ENCODE measurements at places on chromosomes 1 and 21.

- no peak for DNase-seq
Observed at GRCh38 chr1:69994241-69994640, 211.1 kb downstream of the LRRC40 start.

DNA sequence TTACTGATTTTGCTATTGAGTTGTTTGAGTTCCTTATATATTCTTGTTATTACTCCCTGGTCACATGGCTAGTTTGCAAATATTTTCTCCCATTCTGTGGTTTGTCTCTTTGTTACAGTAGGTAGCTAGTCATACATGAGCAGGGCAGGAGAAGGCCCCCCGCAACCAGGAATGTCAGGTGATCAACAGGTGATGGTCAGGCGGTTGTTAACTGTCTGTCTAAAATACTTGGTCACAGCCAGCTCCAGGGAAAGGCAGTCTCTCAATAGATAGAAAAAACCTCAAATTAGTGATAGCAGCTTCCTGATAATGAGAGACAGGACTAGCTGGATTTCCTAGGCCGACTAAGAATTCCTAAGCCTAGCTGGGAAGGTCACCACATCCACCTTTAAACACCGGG, 217.9 kb downstream of the RHOU start:
- no peak for DNase-seq

GRCh38 chr1:108719656-108720435, 7.1 kb downstream of the FNDC7 start:
- no peak for DNase-seq

GRCh38 chr1:119080586-119080985, 59.9 kb downstream of the WARS2 start:
- no peak for DNase-seq

- DNase-seq: no peak
Observed at GRCh38 chr1:225651376-225651871, 1.5 kb downstream of the ENAH start.

DNA sequence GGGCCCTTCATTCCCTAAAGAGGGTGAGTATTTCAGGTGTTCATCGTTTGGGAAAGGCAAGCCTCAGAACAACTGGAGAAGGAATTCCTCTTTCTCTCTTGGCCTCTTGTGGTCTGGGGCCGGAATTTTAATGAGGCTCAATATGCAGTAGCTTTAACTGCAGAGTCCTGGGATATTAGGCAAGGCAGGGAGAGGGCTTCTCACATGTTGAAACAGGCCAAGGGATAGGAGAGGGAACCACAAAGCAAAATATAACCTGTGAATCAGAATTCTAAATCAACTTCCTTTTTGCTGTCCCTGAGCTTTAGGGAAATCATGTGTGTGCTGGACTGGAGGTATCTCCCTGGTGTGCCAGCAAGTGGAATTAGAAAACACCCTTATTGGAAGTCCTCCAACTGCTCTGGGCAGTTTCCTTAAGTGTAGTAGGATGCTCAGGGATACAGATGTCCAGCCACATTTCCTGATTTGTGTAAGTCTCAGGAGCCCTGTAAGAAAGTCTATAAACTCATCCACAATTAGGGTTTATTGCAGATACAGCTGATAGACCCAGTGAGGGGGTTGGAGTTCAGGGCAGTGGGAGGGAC, 215.8 kb upstream of the ZRANB2 start:
- no peak for DNase-seq

- no peak for DNase-seq
Observed at GRCh38 chr1:228004856-228005462, 1.8 kb upstream of the WNT3A start.

GRCh38 chr1:100131623-100132022, 1.1 kb downstream of the SASS6 start:
- no peak for DNase-seq

DNA sequence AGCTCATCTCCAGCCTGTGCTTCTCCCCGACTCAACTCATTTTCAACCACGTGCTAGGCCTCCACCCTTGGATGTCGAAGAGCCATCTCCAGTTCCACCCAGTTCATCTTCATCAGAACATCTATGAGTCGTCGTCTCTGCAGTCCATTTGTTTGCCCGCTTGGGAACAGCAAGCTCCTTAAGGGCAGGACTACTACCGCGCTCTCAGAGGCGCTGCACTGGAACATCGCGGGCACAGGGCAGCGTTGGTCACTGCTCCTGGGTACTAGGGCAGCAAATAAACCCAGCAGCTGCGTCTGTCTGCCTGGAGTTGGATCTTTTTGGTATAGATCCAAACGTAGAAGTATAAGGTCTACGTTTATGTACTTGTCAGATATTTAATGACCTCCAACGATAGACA, 478 bp upstream of the PRDM2 start:
- DNase-seq: no peak

DNA sequence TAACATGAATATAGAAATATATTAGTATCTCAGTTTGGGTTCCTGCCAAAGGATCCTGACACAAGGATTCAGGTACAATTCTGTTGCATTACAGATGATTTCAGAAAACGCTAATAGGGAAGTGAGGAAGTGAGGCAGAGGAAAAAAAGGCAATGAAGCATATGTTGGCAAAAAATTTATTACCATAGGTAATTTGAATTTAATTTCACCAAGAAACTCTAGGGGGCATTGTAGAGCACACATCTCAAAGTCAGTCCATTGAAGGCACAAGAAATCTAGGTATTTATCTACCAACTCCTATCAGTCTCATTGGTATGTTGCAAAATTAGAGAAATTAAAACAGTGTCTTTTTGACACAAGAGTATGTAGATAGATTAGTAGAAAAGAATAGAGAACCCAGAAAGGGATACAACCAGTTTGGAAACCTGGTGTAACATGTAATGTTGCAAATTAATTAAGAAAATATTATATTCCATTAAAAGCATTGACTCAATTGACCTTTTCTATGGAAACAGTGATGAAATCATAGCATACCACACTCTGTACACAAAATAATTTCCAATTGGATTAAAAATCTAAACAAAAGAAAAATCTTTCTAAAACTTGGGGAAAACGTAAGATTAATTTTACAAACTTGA, 104.9 kb upstream of the SNX7 start:
- peak; percentile 11 for DNase-seq

- DNase-seq: no peak
Observed at GRCh38 chr1:49627781-49628180, 396.0 kb downstream of the AGBL4 start.

DNA sequence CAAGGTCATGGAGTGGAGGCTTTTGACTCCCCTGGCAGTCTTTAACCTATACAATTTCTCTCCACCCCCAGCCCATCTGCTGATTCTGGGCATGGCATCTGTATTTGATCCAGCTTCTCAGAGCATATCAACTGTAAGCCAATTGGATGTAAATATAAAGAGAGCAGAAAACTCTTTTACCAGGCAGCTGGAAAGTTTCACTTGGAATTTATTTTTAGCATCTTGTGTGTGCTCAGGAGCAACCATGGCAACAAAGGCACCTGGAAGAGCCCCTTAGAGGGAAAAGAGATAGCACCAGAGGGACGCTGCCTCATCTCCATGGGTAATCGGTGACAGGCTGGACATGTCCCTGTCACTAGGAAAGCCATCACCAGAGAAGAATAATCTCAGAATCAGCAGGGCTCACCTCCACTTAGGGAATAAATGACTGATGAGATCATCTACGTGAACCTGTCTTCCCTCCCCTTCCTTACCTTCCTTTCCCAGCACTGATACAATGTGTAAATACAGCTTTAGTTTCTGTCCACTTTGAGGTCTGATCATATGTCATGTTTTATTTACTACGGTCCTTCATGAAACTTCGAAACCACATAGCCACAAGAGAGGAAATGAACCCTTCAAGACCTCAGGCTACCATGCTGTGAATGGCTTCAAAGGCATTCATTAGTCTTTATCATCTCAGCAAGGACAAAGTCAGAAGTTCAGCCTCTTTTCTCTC, 25.3 kb upstream of the SIPA1L2 start:
- no peak for DNase-seq

- DNase-seq: no peak
Observed at GRCh38 chr1:17777330-17777729, 22.2 kb downstream of the ACTL8 start.

DNA sequence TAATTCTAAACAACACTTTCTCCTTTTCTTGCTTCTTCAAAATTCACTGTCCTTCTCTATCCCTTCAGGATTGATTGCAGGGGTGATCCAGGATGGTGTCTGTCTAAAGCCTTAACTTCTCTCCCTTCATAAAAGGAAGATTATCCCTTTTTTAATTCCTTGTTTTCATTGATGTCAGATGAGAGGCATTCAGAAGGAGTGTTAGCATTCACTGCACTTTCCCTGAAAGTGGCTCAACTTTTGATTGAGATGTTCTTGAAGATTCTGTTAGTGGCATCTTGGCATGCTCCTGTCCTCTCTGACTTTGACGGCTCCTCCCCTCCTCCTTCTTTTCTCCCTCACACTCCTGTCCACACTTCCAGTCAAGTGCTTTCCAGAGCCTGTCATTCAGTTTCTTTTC, 71.6 kb downstream of the ST6GALNAC3 start:
- DNase-seq: no peak

GRCh38 chr1:40094466-40095110, 2.5 kb downstream of the PPT1 start:
- DNase-seq: no peak

GRCh38 chr1:162010175-162010506, 13.5 kb downstream of the OLFML2B start:
- no peak for DNase-seq

DNA sequence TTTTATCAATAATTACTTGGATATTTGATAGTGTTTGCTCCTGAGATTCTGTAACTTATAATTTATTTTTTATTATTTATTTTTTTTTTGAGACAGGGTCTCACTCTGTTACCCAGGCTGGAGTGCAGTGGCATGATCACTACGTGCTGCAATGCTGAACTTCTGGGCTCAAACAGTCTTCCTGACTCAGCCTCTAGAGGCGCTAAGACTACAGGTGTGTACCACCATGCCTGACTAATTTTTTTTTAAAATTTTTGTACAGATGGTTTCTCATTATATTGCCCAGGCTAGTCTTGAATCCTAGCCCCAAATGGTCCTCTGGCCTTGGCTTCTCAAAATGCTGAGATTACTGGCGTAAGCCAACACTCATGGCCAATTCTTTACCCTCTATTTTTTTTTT, 845.5 kb upstream of the ADGRL4 start:
- no peak for DNase-seq

GRCh38 chr1:168751195-168751650, 22.2 kb upstream of the DPT start:
- no peak for DNase-seq

DNA sequence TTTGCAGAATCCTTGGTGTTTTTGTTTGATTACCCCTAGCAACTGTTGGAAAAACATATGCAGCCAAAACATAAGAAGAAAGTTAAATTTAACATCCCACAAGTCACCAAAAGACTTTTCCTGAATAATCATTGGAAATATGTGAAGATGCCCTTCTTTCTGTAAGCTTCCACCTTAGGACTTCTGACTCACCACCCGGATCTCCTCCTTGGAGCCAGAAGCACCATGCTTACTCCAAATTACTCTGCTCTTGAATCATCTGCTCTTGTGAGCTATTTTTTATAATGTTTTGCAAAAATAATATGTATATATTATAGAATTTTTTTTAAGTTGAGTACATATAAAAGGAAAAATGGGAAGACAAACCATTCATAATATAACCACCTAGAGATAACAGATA, 391.7 kb downstream of the KCTD3 start:
- no peak for DNase-seq

- no peak for DNase-seq
Observed at GRCh38 chr1:16376971-16377370, 9.9 kb downstream of the SZRD1 start.

DNA sequence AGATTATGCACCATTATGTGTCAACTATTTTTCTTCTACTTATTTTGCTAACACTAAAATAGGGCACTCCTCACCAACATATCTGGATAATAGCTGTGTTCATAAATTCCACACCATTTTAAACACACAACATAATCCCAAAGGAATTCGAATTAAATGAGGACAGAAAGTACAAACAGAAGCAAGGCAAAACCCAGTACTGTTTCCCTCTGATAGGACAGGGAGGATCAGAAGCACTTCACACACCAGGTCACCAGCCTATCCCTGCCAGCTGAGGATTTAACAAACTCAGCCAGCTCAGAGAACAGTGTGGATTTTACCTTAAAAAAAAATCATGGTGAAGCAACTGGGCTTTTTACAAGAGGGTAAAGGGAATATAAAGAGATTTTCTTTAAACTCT, 20.0 kb downstream of the CRYZ start:
- no peak for DNase-seq

DNA sequence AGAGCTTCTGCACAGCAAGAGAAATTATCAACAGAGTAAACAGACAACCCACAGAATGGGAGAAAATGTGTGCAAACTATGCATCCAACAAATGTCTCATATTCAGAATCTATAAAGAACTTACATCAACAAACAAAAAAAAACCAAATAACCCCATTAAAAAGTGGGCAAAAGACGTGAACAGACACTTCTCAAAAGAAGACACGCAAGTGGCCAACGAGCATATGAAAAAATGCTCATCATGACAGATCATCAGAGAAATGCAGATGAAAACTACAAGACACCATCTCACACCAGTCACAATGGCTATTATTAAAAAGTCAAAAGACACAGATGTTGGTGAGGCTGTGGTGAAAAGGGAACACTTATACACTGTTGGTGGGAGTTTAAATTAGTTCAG, 257.0 kb downstream of the GRIK1 start:
- DNase-seq: no peak

DNA sequence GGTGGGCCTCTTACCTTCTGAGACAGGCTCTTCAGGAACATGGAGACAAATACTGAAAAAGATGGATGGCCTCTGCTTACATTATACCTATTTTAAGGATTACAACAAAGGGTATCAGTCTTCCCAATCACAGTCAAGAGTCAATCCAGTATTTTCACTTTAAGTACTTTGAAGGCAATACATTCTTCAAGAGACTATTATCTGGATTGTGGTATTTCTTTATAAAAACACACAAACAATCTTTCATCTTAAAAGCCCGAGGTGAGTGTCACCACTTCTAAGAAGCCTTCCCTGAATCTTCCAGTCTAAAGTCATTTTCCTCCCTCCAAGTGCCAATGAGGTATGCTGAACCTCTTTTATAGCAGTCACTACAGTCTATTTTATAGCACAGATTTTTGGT, 45.3 kb downstream of the WASF2 start:
- peak; percentile 49 for DNase-seq

- DNase-seq: no peak
Observed at GRCh38 chr1:233656032-233656635, 42.2 kb downstream of the KCNK1 start.

DNA sequence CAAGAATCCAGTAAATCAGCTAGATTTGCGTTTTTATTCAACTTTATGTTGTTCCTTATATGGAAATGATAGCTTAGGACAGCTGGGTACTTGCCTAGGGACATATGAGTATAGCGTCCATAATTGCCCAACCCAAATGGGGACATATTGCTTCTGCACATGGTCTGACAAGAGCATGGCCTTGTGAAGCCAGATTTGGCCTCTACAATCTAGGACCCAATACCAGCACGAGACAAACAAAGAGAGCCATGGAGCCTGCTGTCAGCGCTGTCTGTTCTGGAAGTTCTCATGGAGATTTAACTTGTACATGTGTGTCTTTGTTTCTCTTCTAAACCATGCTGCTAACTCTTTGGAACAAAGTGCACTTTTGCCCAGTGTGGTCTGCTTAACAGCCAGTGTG, 240.0 kb upstream of the CAMK1G start:
- no peak for DNase-seq

GRCh38 chr21:30209601-30210000, 6.3 kb downstream of the CLDN8 start:
- DNase-seq: no peak

- no peak for DNase-seq
Observed at GRCh38 chr1:232718928-232719927, 86.0 kb upstream of the MAP10 start.

GRCh38 chr1:9194024-9194423, 40.5 kb upstream of the H6PD start:
- DNase-seq: no peak
